ENCODE measurements at places on chromosomes 16 and 17.

DNA sequence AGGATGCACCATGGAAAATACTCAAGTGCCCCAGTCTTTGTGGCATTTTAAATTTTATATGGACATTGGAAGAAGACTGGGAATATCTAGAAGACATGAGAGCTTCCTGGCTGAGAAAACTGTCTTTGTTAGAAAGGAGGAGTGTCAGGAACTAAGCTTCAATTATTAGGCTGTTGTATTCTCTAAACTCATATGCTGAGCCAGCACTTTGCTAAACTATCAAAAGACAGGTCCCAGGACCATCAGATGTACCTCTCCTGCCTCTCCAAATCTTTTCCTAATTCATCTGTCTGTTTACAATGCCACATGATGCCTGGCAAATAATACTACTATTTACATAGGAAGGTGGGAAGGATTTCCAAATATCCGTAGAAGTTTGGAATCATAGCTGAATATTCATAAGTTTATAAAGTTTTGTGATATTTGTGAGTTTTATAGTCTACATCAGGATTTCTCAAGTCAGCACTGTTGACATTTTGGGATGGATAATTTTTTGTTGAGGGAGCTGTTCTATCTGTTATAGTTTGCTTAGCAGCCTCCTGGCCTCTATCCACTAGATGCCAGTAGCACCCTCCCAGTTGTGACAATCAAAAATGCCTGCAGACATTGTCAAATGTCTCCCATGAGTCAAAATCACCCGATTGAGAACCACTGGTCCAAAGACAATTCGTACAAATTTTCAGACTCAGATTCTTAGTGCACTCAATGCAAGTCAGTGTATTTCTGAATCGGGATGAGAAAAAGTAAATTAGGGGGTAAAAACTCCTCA, 61.2 kb upstream of the NETO2 start:
- no peak for DNase-seq

DNA sequence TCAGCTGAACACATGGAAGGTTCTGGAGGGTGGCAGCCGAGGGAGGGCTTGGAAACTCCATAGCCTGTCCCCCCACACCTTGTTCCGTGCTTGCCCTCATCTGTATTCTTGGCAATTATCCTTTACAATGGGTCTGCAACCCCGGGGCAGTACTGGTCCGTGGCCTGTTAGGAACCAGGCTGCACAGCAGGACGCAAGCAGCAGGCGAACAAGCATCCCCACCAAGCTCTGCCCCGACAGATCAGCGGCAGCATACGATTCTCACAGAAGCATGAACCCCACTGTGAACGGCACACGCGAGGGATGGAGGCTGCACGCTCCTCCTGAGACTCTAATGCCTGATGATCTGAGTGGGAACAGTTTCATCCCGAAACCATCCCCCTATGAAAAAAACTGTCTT, 6.2 kb downstream of the WDR45B start:
- no peak for DNase-seq

DNA sequence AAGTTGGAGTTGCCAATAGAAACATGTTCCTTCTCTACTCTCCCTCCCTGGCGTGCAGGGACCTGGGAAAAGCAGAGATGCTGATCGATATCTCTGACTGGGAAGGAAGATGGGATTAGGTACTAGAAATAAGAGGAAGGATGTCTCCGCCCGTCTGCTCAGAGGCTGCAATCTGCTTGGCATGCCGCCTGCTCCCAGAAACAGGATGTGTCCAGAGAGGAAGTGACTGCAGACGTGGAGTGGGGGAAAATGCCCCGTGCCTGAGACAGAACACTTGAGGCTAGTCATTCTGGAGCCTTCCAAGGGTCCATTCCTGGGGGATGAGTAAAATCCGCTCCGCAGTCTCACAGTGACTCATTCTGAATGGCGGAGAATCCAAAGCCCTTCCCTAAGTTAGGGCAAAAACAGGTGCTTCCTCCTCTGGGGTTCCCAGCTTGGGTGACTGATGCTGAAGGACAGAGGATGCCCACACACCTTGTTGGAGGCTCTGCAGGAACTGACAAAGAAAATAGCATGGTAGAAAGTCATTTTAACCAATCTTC, 45.0 kb upstream of the SMURF2 start:
- DNase-seq: peak; percentile 60

- DNase-seq: no peak
These were observed 1.2 kb downstream of the PDP2 start for GRCh38 chr16:66881560-66881959.

- no peak for DNase-seq
These were observed 17.7 kb upstream of the GJD3 start for GRCh38 chr17:40382251-40382650.

DNA sequence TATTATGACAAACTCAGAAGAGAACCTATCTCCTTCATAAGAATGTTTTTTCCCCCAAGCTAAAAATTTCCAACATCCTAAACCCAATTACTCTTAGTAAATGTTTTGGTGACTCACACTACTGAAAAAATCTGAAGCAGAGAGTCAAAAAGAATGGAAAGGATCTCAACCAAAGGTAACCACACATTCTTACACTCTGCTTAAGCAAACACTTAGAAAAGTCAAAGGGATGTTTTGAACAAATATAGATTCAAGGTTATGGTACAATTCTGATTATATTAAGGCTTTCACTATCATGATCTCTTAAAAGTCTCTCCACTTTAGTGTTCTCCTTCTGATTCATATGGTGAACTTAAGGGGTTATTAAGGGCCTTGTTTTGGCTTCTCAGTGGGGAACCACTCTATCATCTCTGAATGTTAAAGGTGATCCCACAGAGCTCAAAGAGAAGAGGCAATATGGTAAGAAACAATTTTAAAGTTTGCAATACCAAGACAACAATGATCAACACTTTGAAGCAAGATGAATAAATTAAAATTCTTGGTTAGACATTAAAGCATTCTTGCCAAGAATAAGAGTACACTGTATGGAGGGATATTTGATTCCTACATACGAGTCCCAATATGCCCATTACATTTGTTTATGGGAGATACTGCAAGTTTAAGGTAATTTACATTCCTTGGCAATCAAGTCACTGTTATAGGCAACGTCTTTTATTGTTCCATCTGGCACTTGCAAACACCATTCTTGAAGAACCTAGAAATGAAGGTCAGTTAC, 69.2 kb downstream of the CDC27 start:
- DNase-seq: no peak

DNA sequence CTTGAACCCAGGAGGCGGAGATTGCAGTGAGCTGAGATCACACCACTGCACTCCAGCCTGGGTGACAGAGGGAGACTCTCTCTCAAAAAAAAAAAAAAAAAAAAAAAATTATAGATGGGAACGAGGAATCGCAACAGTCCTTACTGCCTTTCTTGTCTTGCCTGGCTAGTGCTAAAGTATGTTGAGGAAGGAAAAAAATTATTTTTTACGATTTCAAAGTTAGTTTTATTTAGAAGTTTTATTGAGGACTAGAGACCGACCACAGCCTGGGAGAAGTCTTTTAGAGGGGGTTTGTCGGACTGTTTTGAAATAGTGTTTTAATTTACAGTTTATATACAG, 15.8 kb upstream of the DNAH17 start:
- DNase-seq: no peak

GRCh38 chr16:19486051-19486450, 35.8 kb downstream of the GDE1 start:
- no peak for DNase-seq

GRCh38 chr16:87764600-87765472, 950 bp downstream of the KLHDC4 start:
- DNase-seq: no peak

DNA sequence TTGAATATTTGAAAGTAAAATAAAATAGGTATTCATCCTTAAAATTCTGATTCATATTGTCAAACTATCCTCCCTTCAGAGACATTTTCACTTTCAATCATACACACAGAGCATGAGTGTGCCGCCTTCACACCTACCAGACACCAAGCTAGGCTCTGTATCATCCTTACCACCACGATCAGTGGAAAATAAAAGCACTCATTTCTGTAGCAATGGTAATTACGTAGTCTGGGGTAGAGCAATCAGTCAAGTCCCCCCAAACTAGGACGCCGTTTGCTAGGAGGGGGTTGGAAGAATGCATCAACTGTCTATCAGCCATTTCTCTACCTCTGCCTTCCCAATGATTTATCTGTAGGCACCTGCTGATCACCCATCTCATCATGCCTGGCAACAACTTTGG, 84.6 kb upstream of the GRIN2A start:
- DNase-seq: no peak

- DNase-seq: no peak
These were observed 189.1 kb downstream of the CEP112 start for GRCh38 chr17:66002812-66003211.

DNA sequence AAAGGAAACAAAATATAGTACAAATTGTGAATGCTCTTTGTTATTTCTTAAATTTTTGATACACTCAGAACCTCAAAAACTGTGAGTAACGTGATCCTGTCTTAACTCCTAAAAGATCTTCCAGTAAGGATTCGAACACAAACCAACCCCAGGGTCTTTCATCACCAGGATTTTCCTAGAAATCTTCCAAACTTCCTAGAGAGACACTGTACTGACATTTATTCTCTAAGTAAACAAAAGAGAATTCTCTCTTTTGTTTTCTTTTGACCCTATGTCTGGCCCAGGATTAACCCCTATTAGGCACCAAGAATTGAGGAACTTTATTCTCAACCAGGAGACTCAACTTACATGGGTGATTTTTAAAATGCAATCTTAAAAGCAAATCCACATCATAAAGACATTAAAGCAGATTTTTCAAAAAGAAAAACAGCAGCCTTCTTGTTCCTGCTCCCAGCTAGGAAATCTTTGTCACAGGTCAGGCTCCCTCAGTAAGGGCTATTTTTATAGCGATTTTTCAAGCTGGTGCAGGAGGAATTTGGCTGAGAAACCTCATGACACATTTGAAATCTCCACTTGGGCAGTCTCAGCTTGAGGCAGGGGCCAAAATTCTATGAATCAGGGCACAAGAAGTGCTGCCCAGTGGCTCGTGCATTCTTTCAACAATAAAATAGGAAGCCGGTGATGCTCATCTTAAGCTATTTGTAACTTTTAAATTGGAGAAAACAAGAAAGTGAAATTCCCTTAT, 6.2 kb upstream of the SMG1 start:
- no peak for DNase-seq

DNA sequence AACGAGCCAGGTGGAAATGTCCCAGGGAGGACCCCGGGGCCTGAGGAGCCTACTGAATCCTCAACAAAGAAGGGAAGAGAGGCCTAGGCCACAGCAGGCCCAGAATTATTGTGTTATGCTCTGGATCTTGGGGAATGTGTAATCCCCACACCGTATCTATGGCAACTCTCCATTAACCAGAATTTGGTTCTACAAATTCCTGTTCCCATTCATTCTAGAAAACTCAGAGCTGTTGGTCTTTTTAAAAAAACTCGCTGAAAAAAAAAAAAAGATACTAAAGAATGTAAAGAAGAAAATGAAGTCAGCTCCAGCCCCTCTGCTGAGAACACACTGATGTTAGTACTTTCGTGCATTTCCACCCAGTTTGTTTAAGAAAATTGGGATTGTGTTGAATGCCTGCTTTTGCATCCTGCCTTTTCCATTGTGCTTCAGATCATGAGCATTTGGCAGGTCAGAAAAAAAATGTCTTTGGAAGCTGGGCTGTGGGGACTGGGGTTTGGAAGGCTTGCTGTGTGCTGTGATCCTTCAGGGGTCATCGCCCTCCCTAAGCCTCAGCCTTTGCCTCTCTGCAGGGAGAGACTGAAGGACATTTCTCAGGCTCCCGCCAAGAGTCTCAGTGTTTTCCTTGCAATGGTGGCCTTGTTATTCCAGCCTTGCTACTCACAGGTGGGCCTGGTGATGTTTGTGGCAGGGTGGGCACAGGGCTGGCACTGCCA, 69.5 kb downstream of the SREBF1 start:
- no peak for DNase-seq

GRCh38 chr16:8481810-8482209, 108.5 kb downstream of the TMEM114 start:
- no peak for DNase-seq

- no peak for DNase-seq
These were observed 50.1 kb downstream of the HSD17B2 start for GRCh38 chr16:82085011-82085779.

GRCh38 chr17:41692722-41693521, 4.2 kb downstream of the EIF1 start:
- DNase-seq: no peak

DNA sequence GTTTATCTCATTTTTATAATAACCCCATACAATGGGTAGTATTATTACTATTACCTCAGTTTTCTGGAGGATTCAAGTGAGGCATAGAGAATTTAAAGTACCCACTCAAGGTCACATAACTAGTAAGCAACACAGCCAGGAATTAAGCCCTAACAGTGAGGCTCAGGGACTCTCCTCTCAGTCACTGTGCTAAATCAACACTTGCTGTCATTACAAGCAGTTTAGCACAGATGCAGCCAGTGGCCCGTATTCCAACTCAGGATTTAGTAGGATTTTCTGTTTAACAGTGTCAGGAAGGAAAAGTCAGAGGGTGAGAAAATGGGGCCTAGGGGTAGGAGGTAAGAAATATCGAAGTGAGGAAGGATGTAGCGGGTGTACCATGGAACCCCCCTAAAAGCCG, 536.9 kb downstream of the TMEM114 start:
- no peak for DNase-seq

GRCh38 chr17:927611-928461, 51.7 kb downstream of the NXN start:
- DNase-seq: no peak

DNA sequence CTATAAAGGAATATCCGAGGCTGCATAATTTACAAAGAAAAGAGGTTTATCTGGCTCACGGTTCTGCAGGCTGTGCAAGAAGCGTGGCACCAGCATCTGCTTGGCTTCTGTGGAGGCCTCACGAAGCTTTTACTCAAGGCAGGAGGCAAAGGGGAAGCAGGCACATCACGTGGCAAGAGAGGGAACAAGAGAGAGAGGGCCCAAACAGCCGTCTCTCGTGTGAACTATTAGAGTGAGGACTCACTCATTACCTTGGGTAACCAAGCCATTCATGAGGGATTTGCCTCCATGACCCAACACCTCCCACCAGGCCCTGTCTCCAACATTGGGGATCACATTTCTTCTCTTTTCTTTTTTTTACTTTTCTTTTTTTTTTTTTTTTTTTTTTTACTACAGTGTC, 7.5 kb upstream of the ALKBH5 start:
- no peak for DNase-seq

GRCh38 chr16:86026171-86026910, 127.4 kb downstream of the IRF8 start:
- no peak for DNase-seq

- DNase-seq: no peak
These were observed 11.7 kb downstream of the GCGR start for GRCh38 chr17:81815646-81815986.

DNA sequence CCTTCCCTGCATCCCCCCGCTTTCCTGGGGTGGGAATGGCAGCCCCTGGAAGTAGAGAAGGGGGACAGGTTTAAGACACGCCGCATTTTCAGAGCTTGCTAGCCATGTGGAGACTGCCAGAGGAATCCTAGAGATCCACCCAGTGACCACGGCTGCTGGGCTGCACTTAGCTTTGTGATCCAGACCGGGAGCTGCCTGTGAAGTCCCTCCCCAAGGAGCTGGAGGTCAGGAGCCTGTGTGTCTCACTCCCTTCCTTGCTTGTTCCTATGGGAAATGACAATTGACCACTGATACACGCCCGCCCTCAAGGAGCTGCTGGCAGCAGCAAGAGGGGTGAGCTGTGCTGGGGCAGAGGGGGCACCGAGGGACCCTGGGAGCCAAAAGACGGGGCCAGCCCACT, 73.7 kb downstream of the SREBF1 start:
- no peak for DNase-seq

Data from NCI-H2029 treated with DMSO at 0.1 percent for 48 hours (cell line).